ENCODE measurements at places on chromosomes 6 and 20. TPM values are rescaled to one million over a fixed set of nuclear protein-coding genes. Genes with fewer than 3 reads are reported as not detected.
A peak's percentile ranks its signal among the peaks of the same experiment; 100 is the strongest.

DNA sequence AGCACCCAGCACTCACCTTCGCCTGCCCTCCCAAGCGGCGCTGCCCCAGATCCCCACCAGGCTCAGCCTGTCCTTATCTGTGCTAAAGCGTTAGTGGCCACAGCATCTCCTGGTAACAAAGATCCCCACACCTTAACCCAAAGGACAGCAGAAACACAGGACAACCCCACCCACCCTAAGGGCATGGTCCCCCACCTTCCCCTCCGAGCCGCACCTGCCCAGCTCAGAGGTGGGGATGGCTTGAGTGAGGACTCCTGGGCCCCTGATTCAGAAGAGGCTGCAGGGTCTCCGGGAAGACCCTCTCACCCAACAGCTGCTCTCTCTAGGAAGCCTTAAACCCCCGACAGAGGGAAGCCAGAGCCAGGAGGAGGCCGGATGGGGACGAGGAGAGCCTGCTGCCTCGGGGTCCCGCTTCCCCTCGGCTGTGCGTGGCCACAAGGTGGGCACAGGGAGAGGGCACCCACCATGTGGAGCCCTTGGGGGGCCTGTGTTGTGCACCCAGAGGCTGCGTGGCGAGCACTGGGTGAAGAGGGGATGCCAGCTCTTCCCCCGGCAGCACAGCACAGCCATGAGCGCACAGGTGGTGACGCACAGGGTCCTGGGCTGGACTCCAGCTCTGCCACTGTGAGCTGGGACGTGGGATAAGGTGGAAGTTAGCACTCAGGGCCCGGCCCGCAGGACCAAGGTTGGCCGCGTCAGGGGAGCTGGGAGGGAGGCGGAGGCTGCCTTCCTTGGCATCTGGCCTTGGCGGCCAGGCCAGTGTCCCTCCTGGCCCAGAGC, 31.9 kb upstream of the MRGBP start:
- H3K36me3 ChIP-seq: no peaks in the 10 kb centered on the region
- peaks cover 13% of the 10 kb centered on the region for H3K4me1 ChIP-seq
- DNase-seq: no peak
- H3K4me3 ChIP-seq: no peak overlapping the region
- H3K27ac ChIP-seq: no peak overlapping the region

- no peak overlapping the region for H3K4me3 ChIP-seq
- H3K27ac ChIP-seq: no peak overlapping the region
- H3K4me1 ChIP-seq: peaks cover 7% of the 10 kb centered on the region
These were observed 134.4 kb downstream of the ARHGAP18 start for GRCh38 chr6:129575378-129576118.

DNA sequence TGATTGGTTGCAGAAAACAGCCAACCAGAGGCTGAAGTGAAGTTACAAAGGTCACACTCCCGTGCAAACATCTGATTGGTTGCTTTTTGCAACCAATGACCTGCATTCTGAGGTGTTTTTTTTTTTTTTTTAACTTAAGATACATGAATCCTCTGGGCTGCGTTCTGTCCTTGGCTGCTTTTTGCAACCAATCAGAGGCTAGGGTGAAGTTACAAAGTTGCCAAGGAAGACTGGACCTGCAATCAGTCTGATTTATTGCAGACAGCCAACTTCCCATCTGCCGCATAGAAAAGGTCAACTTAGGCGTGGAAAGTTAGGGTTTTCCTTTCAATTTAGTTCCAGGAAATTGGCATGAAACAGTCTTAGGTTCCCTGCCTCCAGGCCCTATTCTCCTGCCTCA, 292.9 kb downstream of the PLCB1 start:
- no peaks in the 10 kb centered on the region for H3K27me3 ChIP-seq
- DNase-seq: no peak
- no peaks in the 10 kb centered on the region for H3K36me3 ChIP-seq
- no peak overlapping the region for H3K27ac ChIP-seq
- H3K4me1 ChIP-seq: peaks cover 9% of the 10 kb centered on the region

DNA sequence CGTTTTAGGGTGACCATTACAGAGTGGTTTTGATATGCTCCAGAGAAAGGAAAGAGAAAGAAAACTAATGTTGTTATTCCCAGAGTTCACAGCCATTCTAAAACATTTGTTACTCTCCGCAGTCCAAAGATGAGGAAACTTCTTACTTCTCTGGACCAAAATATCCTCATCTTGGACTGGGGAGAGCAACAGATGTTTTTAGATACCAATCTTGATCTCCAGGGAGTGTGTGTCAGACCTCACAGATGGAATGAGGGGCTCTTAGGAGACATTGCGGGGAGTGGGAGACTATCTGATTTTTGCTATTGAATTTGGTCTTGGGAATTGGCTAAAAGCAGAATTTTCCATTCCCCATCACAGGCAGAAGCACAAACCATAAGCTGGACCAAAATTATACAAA, 110.8 kb downstream of the TNFAIP3 start:
- no peaks in the 10 kb centered on the region for H3K27me3 ChIP-seq
- H3K4me3 ChIP-seq: no peak overlapping the region
- H3K36me3 ChIP-seq: peaks cover 2% of the 10 kb centered on the region
- peaks cover 52% of the 10 kb centered on the region for H3K4me1 ChIP-seq

- H3K27me3 ChIP-seq: peaks cover 2% of the 10 kb centered on the region
- no peaks in the 10 kb centered on the region for H3K4me1 ChIP-seq
- no peak overlapping the region for H3K27ac ChIP-seq
- DNase-seq: no peak
- H3K4me3 ChIP-seq: no peak overlapping the region
- no peaks in the 10 kb centered on the region for H3K36me3 ChIP-seq
These were observed 30.6 kb upstream of the PPP1R14C start for GRCh38 chr6:150112233-150112632.

- H3K27ac ChIP-seq: peak overlapping the region; percentile 19
- H3K4me3 ChIP-seq: no peak overlapping the region
- DNase-seq: peak; percentile 26
- H3K36me3 ChIP-seq: no peaks in the 10 kb centered on the region
These were observed 697.5 kb downstream of the PRKN start for GRCh38 chr6:162029873-162030576.

GRCh38 chr6:138432063-138432356, 28.0 kb downstream of the HEBP2 start:
- H3K27me3 ChIP-seq: peaks cover 3% of the 10 kb centered on the region
- H3K4me3 ChIP-seq: no peak overlapping the region
- H3K27ac ChIP-seq: no peak overlapping the region
- H3K36me3 ChIP-seq: no peaks in the 10 kb centered on the region
- no peaks in the 10 kb centered on the region for H3K4me1 ChIP-seq

GRCh38 chr20:21101932-21102575, 4.1 kb downstream of the LINC00237 start:
- H3K4me1 ChIP-seq: peaks cover 32% of the 10 kb centered on the region
- peak overlapping the region; percentile 80 for H3K4me3 ChIP-seq
- no peak overlapping the region for H3K27ac ChIP-seq
- H3K36me3 ChIP-seq: peaks cover 1% of the 10 kb centered on the region

- H3K27me3 ChIP-seq: peaks cover 4% of the 10 kb centered on the region
- no peaks in the 10 kb centered on the region for H3K36me3 ChIP-seq
- no peak overlapping the region for H3K4me3 ChIP-seq
- no peak for DNase-seq
- no peaks in the 10 kb centered on the region for H3K4me1 ChIP-seq
- H3K27ac ChIP-seq: no peak overlapping the region
These were observed 274.1 kb upstream of the CITED2 start for GRCh38 chr6:139648430-139649000.

DNA sequence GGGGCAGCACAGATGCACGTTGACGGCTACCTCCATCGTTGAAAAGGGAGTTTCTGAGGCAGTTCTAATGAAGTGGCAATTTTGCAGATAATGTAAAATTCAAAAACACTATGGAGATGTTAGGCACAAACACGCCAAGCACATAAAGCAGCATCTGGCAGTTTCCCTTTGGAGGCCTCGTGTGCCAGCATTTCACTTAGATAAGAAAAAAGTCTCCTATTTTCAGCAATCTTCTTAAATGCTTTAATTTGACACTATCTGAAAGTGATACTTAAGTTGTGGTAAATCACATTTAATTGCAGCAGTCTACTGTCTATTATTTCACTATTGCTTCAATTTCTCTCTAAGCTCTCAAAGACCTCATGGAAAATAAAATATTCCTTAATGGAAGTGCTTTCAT, 125.3 kb upstream of the PROKR2 start:
- peaks cover 31% of the 10 kb centered on the region for H3K27me3 ChIP-seq
- no peak overlapping the region for H3K4me3 ChIP-seq
- no peak for DNase-seq
- no peak overlapping the region for H3K27ac ChIP-seq
- H3K4me1 ChIP-seq: no peaks in the 10 kb centered on the region

- H3K4me3 ChIP-seq: no peak overlapping the region
- no peak for DNase-seq
- peaks cover 10% of the 10 kb centered on the region for H3K27me3 ChIP-seq
- H3K4me1 ChIP-seq: no peaks in the 10 kb centered on the region
These were observed 28.4 kb upstream of the FOXC1 start for GRCh38 chr6:1581120-1581991.

DNA sequence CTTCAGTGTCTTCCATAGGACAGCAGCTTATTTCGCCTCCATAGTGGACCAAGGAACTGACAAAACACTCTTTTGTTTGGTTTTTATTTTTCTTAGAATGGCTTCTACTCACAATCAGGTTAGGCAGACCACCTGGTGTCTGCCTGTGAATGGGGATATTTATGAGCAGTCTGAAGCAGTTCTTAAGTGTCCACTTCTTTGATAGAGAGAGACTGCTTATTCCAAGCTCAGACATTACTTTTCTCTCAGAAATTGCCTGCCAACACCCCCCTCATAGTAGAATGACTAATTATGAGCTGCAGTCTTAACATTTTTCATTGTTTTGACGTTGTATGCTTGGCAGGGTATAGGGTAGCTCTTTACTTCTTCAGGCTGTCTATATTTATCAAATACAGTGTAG, 174.7 kb downstream of the ZFAND3 start:
- no peak for DNase-seq
- H3K4me3 ChIP-seq: no peak overlapping the region
- H3K27me3 ChIP-seq: no peaks in the 10 kb centered on the region
- peaks cover 2% of the 10 kb centered on the region for H3K36me3 ChIP-seq
- H3K4me1 ChIP-seq: peaks cover 34% of the 10 kb centered on the region

GRCh38 chr6:75498862-75499261, 5.3 kb upstream of the FILIP1 start:
- H3K4me1 ChIP-seq: peaks cover 9% of the 10 kb centered on the region

DNA sequence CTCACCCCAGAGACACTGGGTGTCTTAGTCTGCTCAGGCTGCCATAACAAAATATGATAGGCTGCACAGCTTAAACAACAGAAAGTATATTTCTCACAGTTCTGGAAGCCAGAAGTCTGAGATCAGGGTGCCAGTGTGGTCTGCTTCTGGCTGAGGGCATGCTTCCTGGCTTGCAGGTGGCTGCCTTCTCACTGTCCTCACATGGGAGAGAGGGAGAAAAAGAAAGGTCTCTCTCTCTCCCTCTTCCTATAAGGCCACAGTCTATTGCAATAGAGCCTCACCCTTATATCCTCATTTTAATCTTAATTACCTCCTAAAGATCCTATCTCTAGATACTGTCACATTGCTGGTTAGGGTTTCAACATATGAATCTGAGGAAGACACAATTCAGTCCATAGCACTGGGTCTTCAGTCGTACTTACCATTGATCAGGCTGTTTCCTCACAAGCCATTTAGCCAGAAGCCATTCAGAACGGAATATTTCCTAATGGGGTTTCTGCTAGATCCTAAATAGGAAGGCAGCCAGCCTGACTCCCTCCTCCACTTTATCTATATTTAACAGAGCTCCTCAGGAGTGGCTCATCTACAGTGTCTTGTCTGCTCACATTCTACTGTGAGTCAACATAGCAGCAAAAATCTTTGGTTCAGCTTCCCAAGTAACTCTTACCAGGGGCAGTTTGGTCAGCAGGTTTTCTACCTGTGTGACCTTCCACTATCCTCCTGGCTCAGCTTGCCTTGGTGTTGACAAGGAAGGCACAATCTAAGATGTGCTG, 42.2 kb downstream of the CD164 start:
- H3K4me3 ChIP-seq: no peak overlapping the region
- H3K27ac ChIP-seq: no peak overlapping the region
- H3K36me3 ChIP-seq: no peaks in the 10 kb centered on the region
- DNase-seq: no peak
- no peaks in the 10 kb centered on the region for H3K4me1 ChIP-seq

DNA sequence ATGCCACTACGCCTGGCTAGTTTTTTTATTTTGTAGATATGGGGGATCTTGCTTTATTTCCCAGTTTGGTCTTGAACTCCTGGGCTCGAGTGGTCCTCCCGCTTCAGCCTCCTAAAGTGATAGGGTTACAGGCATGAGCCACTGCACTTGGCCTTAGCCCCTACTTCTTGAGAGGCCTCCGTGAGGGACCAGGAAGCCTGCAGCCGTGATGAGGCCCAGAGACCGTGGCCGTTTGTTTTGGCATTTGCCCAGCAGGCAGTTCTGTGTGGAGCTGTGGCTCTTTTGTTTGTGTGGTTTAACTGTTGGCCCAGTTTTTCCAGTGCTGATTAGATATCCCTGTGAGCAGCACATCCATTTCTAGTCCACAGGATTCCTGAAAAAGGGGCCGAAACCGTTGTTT, 39.8 kb downstream of the SRSF3 start:
- H3K27ac ChIP-seq: no peak overlapping the region
- DNase-seq: no peak
- H3K27me3 ChIP-seq: no peaks in the 10 kb centered on the region
- no peaks in the 10 kb centered on the region for H3K4me1 ChIP-seq

DNA sequence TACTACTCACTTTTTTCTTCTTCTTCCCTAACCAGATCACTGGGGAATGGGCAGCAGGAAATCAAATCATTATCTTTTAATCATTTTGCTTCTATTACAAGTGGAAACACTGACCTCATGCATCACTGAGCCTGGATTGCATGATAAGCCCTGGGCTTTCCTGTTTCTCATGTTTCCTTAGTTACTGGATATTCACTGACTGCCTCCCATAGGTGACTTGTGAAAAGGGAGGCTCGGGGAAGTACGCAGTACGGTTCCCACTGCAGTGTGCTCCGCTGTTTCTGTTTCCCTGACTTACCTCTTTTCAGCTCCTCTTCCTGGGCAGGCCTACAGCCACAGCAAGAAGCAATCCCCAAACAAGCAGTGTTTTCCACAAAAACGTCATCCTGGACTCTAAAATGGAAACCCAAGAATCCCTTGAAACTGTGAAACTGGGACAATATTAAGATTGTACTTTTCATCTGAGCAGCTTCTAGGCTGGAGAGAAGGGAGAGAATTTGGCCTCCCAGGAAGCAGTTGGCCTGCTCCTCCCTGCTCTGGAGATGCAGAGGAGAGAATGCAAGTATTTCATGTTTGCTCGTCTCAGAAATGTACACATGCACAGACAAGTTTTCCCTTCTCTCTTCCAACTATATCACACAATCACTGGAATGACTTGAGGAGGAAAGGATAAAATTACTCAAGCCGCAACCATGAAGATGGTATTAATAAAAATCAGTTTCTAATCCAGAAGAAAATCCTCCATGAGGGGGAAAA, 13.1 kb downstream of the BTNL2 start:
- DNase-seq: no peak
- no peak overlapping the region for H3K4me3 ChIP-seq
- H3K4me1 ChIP-seq: peaks cover 4% of the 10 kb centered on the region
- no peaks in the 10 kb centered on the region for H3K36me3 ChIP-seq
- no peak overlapping the region for H3K27ac ChIP-seq

Gene OTOR
- not detected for total RNA-seq

Gene DUSP22
- 32.5 TPM for total RNA-seq

Gene IYD
- total RNA-seq: not detected

Gene TUBB
- 1,579 TPM for total RNA-seq

Gene PLEKHG1
- 4.2 TPM for total RNA-seq

Gene STK4
- total RNA-seq: 165 TPM

Gene JPH2
- total RNA-seq: 0.47 TPM

Gene CDSN
- total RNA-seq: not detected
